ENCODE measurements at places on chromosomes 1 and 21.

DNA sequence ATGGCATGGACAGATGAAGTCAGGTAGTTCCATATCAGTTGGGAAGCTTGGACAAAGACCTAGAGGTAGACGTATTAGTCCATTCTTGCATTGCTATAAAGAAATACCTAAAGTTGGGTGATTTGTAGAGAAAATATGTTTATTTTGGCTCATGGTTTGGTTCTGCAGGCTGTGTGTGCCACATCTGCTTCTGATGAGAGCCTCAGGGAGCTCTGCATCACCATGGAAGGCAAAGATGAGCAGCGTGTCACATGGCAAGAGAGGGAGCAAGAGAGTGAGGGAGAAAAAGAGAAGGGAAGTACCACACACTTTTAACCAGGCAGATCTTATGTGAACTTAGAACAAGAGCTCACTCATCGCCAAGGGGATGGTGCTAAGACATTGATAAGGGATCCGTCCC is 9.0 kb downstream of the TSACC start:
- no peak for DNase-seq

- DNase-seq = no peak
Measured at GRCh38 chr1:184825571-184825970, 70.9 kb upstream of the EDEM3 start.

- no peak for DNase-seq
Measured at GRCh38 chr1:4794020-4794780, 139.8 kb downstream of the AJAP1 start.

- no peak for DNase-seq
Measured at GRCh38 chr1:167683226-167683625, 38.6 kb upstream of the MPZL1 start.
